Left renal cortex interstitium (tissue), 4 donors: ENCODE measurements at places on chromosomes 1 and 21.

DNA sequence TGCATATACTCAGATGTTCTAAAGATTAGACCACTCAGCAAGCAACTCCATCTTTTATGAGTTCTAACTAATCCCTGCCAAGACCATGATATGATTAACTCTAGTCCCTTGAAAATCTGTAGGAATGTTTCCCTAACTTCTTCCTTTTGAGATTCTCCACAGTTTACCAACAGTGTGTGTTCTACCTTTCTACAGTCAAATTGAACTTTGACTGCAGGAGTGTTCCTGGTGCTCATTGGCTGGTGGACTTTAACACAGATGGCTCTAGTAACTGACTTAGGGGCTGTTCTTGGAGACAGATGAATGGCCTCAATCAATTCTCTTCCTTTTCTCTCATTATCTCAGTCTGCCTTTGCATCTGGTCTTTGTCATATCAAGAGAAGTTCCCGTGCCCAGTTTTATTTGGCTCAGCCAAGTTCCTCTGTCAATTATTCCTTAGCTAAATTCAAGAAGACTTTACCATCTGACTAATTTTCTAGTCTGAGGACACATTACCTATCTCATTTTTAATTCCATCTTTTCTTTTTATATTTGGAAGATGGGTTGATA is 643.9 kb upstream of the CAMK1G start:
- no peak for DNase-seq

DNA sequence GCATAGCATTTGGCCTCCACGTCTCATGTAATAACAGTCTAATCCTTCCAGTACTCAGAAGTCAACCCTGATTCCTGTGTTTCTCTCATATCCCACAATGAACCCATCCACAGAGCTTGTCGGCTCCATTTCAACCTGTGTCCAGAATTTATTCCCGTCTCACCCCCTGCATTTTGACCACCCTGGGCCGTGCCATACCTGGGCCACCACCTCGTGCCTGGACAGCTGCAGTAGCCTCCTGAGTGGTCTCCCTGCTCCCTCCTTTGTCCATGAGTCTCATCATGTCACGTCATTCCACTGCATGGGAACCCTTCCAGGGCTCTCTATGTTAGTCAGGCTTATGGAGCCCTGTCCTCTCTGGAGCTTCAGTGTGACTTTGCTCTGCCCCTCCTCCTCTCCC is 670.6 kb downstream of the PTPRU start:
- DNase-seq: no peak

DNA sequence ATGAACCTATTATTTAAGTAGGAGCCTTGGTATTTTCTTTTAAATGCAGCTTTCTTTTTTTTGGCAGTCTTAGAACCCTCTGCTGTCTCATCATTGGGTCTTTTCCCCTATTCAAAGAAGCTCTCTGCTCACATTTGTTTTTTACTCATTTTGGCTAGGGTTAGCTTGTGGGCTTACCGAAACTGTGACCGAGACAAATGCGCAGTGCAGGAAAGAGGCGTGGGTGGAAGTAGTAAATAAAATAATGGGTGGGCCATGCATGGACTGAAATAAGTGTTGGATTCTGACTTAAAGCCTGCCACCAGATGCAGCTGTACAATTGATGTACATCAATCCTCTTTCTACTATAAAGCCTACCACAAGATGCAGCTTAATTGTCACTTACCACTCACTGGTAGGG is 14.7 kb downstream of the XPR1 start:
- DNase-seq: no peak

- no peak for DNase-seq
Measured at GRCh38 chr1:23283667-23284602, 60.1 kb downstream of the HNRNPR start.

DNA sequence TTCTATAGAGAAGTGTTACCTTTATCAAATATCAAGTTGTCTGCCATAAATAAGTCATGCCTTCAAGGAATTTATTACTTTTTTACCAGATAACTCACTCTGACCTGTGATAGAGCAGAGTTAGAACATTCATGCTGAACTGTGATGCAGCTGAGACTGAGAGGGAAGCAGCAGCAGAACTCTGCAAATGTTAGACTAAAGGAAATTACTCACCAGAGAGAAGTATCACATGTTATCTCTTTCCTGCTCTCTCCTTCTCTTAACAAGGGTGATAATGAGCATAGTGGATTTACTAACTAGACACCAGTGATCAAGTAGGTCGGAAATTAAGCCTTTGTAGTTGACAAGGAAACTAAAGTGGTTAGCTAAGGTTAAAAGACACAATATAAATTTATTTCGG is 181.6 kb downstream of the RASAL2 start:
- DNase-seq: no peak

- no peak for DNase-seq
Measured at GRCh38 chr1:89780721-89781120, 40.1 kb upstream of the LRRC8D start.

DNA sequence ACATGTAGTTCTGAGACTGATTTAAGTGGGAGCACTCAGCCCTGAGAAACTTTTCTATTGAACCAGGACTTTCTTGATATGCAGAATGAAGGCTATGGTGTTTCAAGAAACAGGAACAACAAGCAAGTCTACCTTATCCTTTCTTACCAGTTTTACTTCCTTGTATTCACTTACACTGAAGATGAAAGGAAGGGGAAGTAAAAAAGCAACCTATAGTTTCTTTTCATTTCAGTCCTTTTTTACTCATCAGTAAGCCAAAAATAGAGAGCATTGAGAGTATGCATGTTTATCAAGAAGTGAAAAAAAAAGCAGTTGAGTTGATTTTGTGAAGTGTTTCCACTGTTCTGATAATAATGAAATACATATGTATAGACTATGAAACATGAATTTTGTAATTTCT is 1010.3 kb downstream of the AMY1C start:
- DNase-seq: no peak

DNA sequence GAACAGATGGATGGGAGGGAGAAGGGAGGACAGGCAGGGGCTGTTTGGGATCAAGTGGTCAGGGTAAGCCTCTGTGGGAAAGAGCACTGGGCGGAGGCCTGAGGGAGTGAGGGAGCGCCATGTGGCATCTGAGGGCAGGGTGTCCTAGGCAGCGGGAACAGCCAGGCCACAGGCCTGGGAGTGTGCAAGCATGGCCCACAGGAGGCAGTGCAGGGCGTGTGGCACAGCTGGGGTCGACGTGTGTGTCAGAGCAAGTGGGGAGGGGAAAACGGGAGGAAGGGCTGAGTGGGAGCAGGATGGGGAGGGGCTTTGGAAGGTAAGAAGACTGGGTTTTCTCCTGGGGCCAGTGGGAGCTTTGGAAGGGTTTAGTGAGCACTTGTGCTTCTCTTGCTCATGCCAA is 143.4 kb downstream of the SYF2 start:
- DNase-seq: no peak

GRCh38 chr1:110750562-110750961 is 75.8 kb upstream of the KCNA3 start:
- DNase-seq: no peak

DNA sequence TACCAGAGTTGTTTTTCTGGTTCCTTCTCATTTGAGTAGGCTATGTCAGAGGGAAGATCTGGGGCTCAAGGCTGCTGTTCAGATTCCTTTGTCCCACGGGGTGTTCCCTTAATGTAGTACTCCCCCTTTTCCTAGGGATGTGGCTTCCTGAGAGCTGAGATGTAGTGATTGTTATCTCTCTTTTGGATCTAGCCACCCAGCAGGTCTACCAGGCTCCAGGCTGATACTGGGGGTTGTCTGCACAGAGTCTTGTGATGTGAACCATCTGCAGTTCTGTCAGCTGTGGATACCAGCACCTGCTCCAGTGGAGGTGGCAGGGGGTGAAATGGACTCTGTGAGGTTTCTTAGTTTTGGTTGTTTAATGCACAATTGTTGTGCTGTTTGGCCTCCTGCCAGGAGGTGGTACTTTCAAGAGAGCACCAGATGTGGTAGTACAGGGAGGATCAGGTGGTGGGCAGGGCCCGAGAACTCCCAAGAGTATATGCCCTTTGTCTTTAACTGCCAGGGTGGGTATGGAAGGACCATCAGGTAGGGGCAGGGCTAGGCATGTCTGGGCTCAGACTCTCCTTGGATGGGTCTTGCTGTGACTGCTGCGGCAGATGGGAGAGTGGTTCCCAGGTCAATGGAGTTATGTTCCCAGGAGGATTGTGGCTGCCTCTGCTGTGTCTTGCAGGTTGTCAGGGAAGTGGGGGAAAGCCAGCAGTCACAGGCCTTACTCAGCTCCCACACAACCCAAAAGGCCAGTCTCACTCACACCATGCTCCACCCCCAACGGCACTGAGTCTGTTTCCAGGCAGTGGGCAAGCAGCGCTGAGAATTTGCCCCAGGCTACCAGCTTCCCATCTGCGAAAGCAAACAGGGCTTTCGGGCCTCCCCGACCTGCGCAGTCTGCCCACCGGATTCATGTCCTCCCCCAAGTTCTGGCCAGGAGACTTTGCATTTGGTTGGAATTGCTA is 64.2 kb downstream of the SERINC2 start:
- no peak for DNase-seq

DNA sequence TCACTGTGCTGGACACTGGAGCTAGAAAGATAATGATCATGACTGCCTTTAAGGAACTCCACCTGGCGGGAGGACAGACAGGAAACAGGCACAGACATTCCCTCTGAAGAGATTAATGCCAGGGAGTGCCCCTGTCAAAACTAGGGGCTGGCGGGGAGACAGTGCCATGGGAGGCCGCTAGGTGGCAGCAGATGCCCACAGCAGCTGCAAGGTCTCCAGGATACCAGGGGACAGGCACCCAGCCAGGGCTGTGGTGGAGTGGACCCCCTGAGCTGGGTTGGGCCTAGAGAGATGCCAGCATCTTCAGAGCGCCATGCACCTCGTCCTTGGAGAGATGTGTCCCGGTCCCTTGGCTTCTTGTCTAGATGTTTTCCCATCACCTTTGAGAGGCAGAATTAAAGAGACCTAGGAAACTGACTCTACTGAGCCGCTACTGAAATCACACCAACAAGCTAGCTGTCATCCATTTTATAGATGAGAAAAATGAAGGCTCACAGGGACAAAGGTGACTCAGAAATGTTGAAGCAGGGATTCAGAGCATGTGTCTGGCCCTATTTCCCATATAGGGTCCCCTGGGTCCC is 3.6 kb downstream of the REN start:
- DNase-seq: peak; percentile 64

DNA sequence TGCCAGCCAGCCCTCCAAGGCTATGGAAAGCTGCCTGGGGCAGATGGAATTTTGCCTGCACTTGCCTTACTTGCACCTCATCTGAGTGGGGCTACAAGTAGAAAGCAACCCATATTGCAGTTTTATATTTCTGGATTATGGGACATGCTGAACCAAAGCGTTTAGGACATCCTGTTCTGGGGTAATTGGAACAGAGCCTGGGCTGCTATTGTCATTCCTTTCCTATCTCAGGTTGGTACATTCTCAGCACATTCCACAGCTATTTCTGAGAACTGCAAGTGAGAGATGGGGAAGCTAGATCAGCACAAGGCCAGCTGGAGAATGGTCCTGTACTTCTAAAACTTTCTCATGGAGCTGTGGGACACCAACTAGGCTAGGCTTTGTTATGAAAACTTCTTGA is 713.8 kb downstream of the KCNT2 start:
- DNase-seq: no peak

DNA sequence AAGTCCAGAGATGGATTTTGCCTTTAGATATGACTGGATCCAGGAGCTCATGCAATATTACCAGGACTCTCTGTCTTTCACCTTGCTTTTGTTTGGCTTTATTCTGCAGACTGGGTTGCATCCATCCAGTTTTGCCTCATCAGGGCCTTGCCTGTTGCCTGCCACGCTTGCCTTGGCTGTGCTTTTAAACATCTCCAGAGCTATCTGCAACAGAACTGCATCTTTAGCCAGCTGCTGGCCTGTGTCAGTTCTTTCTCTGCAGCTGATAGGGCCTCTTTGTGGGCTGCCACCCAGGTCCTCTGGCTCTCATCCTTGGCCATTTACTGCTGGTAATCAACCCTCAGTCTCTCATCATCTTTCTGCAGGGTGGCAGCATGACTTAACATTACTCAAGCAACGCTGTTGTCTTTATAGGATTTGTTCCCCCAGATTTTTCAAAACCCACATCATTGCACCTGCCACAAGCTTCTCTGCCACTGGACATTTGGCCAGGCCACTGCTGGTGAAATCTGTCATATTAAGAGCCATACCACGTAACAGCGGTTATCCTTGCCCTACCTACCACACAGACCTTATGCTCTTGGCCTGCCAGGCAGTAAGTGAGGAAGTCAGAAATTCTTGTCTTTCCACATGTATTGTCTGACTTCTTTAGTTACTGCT is 24.4 kb upstream of the HUNK start:
- no peak for DNase-seq

DNA sequence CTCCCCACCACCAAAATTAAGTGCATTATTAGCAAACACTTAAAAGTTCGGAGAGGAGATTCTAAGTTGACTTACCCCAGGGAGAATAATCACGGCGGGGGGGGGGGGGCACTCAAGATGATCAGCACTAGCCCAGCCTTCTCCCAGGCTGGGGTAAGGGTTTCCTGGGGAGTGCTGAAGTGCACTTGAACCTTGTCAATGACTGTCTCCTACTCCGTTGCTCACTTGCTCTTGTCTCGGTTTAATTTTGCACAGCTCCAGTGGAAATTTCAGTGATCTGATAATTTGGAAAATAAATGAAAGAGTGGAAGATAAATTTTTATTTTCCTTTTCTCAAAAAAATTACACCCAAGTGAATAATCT is 59.2 kb downstream of the PBX1 start:
- no peak for DNase-seq

DNA sequence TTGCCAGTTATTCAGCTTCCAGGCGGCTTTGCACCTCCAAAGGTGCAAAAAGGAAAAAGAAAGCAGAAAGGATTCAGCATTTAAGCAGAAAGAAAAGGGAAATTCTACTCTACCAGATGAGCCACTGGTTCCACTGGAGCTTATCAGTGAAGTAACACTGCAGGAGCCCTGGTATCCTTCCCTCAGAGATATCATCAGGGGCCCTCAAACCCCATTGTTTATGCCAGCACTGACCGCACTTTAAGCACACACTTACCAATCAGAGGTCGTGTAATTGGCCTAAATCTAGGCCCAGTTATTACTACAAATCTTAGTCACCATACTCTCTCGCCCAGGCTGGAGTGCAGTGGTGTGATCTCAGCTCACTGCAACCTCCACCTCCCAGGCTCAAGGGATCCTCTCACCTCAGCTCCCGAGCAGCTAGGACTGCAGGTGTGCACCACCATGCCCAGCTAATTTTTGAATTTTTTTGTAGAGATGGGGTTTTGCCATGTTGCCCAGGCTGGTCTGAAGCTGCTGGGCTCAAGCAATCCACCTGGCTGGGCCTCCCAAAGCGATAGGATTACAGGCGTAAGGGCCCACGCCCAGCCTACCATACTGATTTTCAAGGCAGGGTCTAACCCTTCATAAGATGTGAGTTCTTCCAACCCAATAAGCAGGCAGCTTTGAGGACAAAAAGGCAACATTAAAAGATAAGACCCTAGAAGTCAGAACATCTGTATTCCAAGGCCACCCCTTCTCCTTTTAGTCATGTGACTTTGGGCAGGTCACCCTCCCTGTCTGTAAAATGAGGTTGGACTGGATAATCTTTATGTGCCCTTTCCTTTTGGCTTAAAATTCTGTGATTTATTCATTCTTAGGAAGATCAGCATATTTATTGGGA is 125.3 kb downstream of the SYT2 start:
- no peak for DNase-seq
